ENCODE measurements at places on chromosomes 1 and 21. TPM values are rescaled to one million over a fixed set of nuclear protein-coding genes. Genes with fewer than 3 reads are reported as not detected.

ST6GALNAC5 gene
- total RNA-seq = 2.2 TPM

- DNase-seq = peak; percentile 31
Measured at GRCh38 chr1:173002891-173003838, 47.6 kb downstream of the TNFSF18 start.

LCE2C gene
- total RNA-seq = not detected

GRCh38 chr1:205335692-205336091 is 14.1 kb upstream of the NUAK2 start:
- DNase-seq = peak; percentile 69

- DNase-seq = no peak
Measured at GRCh38 chr1:36389999-36390398, 4.3 kb upstream of the STK40 start.

WNT4 gene
- not detected for total RNA-seq

PRR9 gene
- total RNA-seq = not detected

DONSON gene
- 5.9 TPM for total RNA-seq

GRCh38 chr1:201009962-201010645 is 13.4 kb downstream of the KIF21B start:
- DNase-seq = peak; percentile 12

DNA sequence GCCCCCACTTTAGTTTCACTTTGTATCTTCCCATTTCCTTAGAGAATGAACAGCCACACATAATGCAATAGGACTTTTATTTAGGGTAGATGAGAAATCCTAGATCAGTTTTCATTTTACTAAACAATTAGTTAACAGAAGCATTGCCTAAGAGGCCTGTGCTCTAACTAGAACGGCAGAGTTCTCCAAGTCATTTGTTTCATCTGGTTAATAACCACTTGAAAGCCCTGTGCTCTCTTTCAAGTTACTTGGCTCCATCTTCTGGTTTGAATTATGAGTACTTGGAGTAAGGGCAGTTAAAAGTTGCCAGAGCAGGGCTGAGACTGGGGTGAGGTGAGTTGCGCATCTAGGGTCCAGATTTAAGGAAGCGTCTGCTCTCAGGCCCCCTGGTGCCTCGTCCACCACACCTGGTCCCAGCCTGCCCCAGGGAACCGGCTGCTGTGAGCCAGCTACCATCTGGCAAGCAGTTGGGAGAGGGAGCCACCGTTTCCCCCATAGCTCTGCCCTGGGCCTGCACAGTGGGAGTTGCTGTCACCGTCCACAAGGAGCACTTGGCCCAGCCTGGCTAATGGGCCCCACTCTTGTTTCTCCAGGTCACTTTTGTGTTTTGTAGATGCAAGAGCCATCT is 18.1 kb upstream of the SLC44A3 start:
- peak; percentile 66 for DNase-seq

OR10J1 gene
- total RNA-seq = not detected

AKR7A3 gene
- total RNA-seq = 0.17 TPM

GRCh38 chr1:182303778-182304177 is 87.8 kb downstream of the GLUL start:
- no peak for DNase-seq

DNA sequence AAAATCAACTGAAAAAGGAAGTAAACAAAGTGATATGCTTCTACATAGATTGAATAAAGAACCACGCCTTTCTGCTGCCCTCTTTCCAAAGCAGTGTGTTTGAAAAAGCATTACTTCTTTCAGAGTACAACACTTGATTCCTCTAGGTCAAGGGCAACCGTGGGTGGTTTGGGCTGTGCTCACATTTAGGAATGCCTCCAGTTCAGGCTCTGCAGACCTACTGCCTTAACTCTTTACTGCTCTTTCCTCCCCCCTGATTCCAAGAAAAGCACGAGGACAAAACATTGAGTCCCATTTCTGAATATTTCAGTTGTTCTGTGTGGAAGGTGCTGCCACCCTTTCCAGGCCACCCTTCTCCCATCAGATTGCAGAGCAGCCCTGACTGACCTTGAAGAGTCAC is 45.2 kb downstream of the ADAMTS1 start:
- DNase-seq = peak; percentile 18

CFHR3 gene
- 0.49 TPM for total RNA-seq

DNA sequence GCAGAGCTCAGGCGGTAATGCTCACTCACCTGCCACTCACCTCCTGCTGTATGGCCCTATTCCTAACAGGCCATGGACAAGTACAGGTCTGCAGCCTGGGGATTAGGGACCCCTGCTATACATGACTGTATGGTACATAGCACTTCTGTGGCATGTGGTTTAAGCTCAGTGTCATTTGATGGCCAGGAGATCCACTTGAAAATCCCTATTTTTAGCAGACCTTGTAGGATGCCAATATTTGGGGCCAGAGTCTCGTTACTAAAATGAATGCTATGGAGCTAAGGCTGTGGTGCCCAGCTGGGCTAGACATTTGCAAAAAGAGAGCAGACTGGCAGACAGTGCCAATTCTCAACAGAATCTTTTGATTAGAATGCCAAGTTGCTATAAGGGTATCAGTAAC is 1.7 kb upstream of the ANGPTL7 start:
- no peak for DNase-seq

DNA sequence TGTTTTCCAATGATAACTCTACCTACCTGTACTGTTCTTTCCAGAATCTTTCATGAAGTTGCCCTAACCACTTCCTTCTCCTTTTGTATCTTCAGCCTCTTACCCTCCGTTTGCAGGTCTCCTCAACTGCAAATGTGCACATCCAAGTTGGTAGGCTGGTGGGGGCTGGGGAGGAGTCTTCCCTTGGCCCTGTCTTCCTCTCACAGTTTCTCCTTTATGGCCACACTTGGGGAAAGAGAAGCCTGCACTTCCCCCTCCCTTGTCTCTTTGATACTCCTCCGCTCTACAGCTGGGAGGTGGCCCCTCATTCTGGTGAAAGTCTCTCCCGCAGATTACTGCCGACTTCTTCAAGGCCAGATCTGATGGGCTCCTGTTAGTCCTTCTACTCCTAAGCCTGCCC is 26.9 kb upstream of the GPR88 start:
- DNase-seq = no peak

LEMD1 gene
- not detected for total RNA-seq

DNA sequence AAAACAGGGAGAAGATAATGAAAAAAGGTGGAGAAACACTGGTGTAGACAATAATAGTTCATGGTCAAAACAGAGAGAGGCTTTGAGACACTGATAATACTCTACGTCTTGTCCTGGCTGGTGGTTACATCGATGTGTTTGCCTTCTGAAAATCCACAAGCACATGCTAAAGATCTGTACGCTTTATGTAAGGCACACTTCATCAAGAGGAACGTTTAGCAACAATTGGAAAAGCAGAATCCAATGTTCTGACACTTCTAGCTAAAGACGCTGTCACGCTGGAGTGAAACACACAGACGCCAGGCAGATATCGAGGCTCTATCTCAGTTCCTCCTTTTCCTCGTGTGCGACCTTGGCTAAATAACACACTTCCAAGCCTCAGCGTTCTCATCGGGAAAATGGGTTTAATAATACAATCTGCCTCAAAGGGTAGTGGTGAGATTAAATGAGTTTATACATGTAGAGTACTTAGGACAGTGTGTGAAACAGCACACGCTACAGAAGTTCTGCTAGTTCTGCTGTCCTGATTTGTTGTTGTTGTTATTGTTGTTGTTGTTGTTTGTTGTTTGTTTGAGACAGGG is 386.1 kb downstream of the SETD4 start:
- no peak for DNase-seq

EVA1C gene
- total RNA-seq = 39.8 TPM

- DNase-seq = no peak
Measured at GRCh38 chr1:147243228-147243685, 773 bp downstream of the CHD1L start.

GRCh38 chr1:109814993-109815786 is 51.5 kb upstream of the EPS8L3 start:
- no peak for DNase-seq

DNA sequence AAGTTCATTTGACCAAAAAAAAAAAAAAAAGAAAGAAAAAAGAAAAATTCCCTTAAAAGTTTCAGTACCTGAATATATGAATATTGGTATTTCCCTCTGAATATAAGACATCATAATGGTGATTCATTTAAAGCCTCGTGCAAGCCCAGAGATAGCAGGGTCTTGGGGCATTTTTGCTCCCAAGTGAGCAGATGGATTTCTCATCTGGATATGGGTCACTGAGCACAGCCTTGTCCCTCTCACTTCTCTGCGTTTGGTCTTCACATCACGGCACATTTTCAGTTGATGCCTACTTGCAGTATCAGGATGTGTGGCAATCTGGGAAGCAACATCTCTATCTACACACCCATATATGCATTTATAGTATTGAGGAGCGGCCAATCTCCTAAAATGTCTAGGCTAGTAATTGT is 12.7 kb downstream of the CD58 start:
- no peak for DNase-seq

UBL4B gene
- total RNA-seq = not detected
